ENCODE measurements at places on chromosomes 3 and 15.

DNA sequence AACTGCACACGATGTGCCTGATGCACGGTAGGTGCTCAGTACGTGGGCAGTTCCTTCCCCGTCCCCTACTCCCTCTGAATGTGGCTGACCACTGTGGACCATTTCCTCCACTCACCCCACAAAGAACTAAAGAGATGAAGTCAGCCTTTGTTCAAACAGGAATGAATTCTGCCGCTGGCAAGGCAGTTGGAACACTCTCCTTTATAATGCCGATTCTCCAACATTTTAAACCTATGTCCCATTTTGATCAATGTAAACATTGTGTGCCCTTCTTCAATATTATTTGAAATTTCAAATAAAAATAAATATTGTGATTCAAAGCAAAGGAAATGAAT, 57.5 kb upstream of the MEF2A start:
- DNase-seq: no peak

GRCh38 chr3:124256599-124256998, 264.7 kb upstream of the ROPN1 start:
- no peak for DNase-seq

GRCh38 chr3:173748105-173748504, 350.6 kb downstream of the NLGN1 start:
- DNase-seq: no peak

GRCh38 chr3:185865247-185865646, 40.4 kb upstream of the IGF2BP2 start:
- no peak for DNase-seq

DNA sequence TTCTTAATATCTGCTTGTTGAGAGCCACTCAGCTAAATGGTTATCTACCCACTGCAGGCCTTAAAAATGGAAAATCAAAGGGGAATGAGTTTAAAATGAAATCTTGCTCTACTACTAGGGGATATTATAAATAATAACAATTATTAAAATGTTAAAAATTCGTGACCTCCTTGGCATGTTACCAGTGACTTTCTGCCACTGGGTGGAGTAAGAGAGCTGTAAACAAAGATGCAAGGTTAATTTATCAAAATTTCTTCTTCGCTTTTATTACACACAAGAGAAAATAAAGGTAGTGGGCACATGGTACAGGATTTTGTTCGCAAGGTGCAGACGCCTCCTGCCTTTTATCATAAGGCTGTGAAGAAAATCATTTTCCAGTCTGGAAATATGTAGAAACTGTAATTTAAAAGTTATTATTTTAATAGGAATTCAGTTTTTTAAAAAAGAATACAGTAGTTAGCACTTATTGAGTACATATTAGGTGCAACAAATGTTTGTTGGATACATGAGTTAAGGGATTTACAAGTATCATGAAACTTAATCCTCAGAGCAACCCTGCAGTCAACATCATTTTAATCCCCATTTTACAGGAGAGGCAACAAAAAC, 272.6 kb downstream of the SUCLG2 start:
- DNase-seq: no peak

DNA sequence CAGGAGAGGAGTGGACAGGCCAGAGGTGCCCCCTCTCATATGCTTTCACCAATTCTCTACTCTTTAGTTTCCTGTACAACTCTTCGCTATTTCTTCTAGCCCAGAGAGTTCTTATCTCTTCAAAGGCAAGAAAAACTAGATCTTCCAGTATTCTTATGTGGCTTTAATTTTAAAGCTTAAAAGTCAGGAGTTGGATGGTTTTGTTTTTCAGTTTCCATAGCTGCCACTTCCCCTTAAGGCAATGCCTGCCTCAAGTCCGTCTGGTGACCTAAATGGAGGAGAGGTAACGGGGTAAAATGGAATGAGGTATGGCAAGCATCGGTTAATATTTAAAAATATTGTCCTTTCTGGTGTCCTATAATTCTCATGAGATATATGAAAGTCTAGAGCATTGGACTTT, 11.4 kb upstream of the VGLL3 start:
- DNase-seq: no peak

- no peak for DNase-seq
Observed at GRCh38 chr3:52108302-52109232, 45.7 kb downstream of the POC1A start.

DNA sequence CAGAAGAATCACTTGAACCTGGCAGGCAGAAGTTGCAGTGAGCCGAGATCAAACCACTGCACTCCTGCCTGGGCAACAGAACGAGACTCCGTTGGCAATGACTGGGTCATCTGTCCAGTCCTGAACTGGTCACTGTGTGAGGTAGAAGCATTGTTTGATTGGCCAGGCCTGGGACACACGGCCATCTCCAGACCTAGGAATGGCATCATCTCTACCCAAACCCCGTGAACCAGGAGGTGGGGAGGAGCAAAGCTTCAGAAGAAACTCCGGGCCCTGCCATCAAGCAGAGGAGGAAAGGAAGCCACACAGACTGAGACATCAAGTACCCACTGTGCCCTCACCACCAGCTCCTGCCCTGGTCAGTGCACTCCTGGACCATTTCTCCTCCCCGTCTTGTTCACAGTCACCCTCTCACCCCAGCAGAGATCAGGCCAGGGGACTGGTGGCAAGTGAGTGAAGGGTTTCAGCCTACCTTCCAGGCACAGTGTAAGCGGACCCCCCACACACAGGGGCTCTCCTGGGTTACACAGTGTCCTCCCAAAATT, 31.6 kb downstream of the GOLGA6L2 start:
- no peak for DNase-seq

- DNase-seq: no peak
Observed at GRCh38 chr15:95129574-95129973, 898.2 kb downstream of the MCTP2 start.

- DNase-seq: no peak
Observed at GRCh38 chr3:190026154-190026553, 94.5 kb downstream of the P3H2 start.

GRCh38 chr15:51289290-51289689, 49.1 kb downstream of the CYP19A1 start:
- DNase-seq: no peak

GRCh38 chr3:71226565-71227269, 356.8 kb downstream of the FOXP1 start:
- DNase-seq: no peak

DNA sequence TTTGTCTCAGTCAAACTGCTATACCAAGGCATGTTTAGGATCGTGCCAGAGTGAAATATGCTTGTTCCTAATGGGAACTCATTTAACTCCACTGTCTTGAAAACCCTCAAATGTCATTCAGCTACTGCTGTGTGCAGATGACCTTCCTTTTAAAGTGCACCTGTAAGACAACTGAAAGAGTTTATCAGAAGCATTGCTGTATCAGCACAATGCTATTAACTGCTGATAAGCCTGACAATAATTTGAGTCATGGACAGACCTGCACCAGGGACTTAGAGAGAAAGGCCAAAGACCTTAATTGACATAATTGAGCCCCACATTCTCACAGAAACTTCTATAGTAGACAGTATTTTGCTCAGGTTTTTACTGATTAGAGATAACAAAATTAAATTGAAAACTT, 557.9 kb downstream of the DIPK2A start:
- DNase-seq: no peak

GRCh38 chr3:46095307-46095706, 68.0 kb upstream of the XCR1 start:
- DNase-seq: no peak

GRCh38 chr15:63156086-63156710, 1.1 kb downstream of the RPS27L start:
- DNase-seq: no peak

DNA sequence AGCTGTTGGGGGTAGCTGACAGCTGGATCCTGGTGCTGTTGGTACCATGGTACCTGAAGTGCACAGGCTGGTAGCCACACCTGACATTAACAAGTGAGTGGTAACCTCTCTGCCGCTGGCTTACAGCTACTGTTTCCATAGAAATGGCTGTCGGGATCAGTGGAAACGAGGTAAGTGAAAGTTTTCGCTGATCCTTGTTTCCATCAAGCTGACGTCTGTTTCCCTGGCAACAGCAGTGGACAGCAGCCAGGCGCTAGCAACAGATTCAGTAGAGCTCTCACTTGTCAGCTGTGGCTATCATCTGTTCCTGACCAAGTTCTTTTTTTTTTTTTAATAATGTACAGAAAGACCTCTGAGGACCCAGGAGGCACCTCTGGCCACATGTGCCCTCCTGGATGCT, 166.2 kb downstream of the CHDH start:
- DNase-seq: no peak

DNA sequence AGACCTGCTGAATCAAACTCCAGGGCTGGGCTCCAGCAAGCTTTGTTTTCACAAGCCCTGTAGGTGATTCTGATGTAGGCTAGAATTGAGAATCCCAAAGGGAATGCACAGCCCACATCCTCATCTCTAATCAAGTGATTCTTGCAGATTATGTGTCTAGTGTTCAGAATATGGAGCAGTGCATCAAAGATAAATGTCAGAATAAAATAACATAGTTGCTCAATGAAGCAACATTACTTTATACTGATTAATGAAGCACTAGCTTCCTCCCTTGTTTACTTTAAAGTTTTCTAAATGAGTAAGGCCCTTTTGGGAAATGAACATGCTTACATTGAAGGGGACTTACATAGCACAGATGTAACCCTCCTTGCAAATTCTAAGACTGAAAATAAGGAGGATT, 39.2 kb downstream of the NUP210 start:
- DNase-seq: no peak

GRCh38 chr3:12462159-12462947, 21.9 kb upstream of the TSEN2 start:
- no peak for DNase-seq

GRCh38 chr3:132134611-132135010, 99.8 kb upstream of the CPNE4 start:
- DNase-seq: no peak

DNA sequence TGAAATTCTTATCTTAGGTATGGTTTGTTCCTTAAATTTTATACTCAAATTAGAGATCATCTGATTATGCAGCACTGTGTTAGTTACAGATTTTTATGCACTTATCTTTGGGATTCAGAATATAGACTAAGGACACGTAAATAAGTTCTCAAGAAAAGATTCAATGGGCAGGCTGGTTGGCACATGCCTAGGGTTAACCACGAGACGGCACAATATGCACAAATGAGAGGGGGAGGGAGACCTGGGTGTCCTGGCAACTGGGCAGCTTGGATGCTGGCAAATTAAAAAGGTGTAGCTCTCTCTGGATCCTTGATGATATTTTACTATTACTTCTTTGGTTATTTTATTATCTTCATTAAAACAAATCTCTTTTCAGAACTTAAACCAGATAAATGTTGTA, 672 bp downstream of the AADAC start:
- no peak for DNase-seq

- DNase-seq: no peak
Observed at GRCh38 chr3:20890111-20890519, 704.1 kb upstream of the SGO1 start.

GRCh38 chr3:56837196-56837955, 35.6 kb upstream of the ARHGEF3 start:
- no peak for DNase-seq

DNA sequence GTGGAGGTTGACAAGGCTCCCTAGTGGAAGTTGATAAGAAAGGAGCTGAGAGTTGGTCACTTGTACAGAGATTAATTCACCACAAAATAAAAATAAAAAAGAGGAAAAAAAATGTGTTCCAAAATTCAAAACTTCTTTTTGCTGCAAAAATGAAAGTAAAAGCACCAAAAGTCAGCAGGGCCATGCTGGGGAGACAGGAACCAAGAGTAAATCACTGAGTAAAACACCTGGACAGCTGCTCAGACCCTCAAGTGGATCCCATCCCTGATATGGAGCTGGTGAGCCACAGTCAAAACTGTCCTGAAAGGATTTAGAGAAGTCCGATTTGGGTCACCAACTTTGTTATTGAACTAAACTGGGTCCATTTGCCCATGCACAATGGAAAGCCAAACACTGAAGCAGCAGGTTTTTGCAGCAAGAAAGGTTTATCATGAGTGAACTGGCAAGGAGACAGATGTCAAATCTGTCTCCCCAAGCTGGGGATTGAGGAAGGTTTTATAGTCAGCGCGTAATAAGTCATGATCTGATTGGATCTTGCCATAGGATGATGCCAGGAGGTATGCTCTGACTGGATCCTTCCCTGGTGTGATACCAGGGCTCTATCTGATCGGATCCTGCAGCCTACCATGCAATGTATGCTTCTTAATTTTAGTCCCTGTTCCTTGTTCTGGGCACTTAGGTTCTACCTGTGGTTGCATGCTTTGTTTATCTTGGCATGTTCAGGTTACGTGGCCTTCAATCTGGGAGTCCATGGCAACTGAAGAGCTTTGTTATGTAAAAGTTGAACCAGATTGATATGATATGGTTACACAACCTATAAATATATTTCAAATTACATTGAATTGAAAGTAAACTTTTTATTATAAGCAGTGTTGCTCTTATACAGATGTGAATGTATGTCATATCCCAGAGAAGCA, 313.2 kb downstream of the POLQ start:
- peak; percentile 33 for DNase-seq

DNA sequence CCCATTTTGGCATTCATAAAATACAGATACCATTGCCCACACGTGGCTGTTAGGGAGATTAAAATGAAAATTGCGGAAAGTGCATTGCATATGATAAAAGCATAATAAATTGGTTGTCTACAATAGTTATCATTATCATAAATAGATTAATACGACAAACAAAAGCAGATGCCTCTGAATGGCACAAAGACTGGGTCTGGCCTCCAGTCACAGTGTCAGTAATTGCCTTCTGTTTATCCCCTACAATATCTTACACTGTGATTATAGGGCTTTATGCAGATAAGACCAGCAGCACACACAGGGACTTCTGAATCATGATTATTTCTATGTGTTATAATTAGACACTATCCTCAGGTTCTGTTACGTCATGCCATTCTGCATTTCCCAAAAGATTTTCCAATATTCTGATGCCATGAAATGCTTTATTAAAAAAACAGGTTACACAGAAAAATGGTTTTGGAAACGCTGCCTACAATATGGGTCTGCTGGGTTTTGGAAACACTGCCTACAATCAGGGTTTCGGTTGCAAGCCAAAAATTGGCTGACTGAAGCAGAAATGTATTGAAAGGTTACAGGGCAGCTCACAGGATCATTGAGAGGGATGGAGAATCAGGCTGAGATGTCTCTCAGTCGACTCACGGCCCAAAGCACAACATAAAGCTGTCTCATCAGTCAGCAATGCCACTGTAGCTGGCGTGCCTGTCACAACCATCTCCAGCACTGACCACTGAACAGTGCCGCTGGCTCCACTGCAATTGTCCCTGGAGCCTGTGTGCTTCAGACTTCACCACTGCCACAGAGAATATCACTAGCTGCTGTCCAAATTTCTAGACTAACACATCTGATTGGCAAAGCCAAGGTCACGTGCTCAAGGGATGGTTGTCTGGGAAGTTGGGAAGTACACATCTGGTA, 248.1 kb downstream of the ERC2 start:
- DNase-seq: no peak

DNA sequence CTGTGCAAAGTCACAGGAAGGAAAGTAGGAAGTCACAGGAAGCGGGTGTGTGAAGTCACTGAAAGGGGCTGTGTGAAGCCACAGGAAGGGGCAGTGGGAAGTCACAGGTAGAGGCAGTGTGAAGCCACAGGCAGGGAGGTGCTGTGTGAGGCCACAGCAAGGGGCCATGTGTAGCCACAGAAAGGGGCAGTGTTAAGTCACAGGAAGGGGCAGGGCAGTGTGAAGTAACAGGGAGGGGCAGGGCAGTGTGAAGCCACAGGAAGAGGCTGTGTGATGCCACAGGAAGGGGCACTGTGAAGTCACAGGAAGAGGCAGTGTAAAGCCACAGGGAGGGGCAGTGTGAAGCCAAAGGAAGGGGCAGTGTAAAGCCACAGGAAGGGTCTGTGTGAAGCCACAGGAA, 36.5 kb downstream of the GASK1A start:
- no peak for DNase-seq

GRCh38 chr3:133410191-133410892, 10.5 kb downstream of the BFSP2 start:
- DNase-seq: no peak

All from NCI-H2029 (cell line).